ENCODE measurements at places on chromosomes 7 and 10.
A peak's percentile ranks its signal among the peaks of the same experiment; 100 is the strongest.

DNA sequence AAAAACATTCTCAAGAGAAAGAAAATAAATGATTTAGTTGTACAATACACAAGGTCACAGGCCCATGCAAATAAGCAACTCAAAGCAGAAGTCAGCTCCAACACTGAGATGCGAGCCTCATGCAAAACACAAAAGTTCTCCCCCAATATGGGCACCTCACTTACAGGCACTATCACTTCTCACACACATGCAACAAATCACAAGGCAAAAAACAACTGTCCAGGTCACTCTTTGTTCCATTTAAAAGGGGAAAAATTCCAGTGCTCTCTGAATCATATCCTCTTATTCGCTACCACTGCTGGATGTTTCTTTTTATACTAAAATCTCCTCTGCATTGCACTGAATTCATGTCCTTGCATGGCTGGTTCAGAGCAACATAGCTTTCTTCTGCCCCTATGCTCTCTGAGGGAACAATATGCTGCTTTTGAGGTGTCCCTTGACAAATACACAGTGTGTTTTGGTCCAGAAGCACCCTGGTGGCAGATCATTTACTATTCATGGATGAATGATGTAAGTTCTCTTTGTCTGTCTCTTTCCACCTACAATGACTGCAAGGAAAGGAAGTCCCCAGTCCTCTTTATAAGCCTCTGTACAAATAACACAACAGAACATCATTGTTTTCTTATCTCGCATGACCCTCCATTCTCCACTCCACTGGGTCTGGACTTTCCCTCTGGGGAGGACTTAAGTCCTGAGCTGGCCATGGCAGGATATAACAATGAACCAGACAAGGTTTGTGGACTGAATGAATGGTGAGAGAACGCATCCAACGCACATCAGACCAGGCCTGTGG is 85.4 kb upstream of the GSDME start:
- no peaks in the 10 kb centered on the region for H3K36me3 ChIP-seq
- DNase-seq = no peak
- no peak overlapping the region for H3K4me3 ChIP-seq
- H3K4me1 ChIP-seq = no peaks in the 10 kb centered on the region

GRCh38 chr7:40802497-40802896 is 667.7 kb downstream of the SUGCT start:
- H3K4me1 ChIP-seq = no peaks in the 10 kb centered on the region
- H3K27ac ChIP-seq = no peak overlapping the region
- no peaks in the 10 kb centered on the region for H3K36me3 ChIP-seq
- no peak for DNase-seq

GRCh38 chr10:60848126-60848525 is 69.8 kb downstream of the CDK1 start:
- no peak overlapping the region for H3K4me3 ChIP-seq
- peak overlapping the region; percentile 56 for H3K27ac ChIP-seq
- H3K27me3 ChIP-seq = no peaks in the 10 kb centered on the region
- no peaks in the 10 kb centered on the region for H3K36me3 ChIP-seq
- DNase-seq = peak; percentile 73

DNA sequence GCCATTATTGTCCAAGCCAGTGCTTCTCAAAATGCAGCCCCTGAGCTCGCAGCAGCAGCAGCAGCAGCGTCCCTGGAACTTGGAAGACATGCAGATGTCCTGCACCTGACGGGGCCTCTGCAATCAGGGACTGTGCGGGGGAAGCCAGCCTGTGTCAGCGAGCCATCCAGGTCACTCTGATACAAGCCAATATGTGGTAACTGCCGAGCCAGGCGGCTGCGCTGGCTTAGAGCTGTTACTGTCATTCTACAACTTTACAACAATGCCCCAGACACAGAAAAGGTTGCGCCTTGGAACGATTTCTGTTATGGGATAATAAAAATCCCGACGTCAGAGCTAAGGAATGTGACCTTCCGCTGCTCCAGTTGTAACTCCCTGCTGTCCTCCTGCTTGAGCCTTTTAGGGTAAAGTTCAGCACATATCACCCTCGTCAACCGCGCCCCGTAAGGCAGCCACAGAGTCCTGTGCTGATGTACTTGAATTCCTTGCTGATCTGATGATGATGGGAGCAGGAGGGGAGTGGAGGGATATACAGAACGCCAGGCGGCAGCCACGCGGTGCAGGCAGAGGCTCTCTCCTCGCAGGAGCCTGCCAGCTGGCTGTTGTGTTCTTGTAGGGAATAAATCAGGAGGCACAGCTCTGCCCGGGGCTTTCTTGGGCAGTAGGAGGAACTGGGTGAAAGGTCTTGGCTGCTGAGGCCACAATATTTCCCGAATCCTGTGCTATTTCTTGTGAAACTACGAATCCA is 20.0 kb upstream of the CRYGN start:
- H3K27ac ChIP-seq = peak overlapping the region; percentile 89
- peak overlapping the region; percentile 13 for H3K4me3 ChIP-seq
- H3K27me3 ChIP-seq = no peaks in the 10 kb centered on the region
- H3K4me1 ChIP-seq = peaks cover 11% of the 10 kb centered on the region
- DNase-seq = peak; percentile 94

GRCh38 chr10:7872041-7872442 is 53.7 kb downstream of the TAF3 start:
- no peak overlapping the region for H3K4me3 ChIP-seq
- H3K36me3 ChIP-seq = no peaks in the 10 kb centered on the region
- no peaks in the 10 kb centered on the region for H3K4me1 ChIP-seq
- no peak for DNase-seq
- H3K27ac ChIP-seq = no peak overlapping the region

DNA sequence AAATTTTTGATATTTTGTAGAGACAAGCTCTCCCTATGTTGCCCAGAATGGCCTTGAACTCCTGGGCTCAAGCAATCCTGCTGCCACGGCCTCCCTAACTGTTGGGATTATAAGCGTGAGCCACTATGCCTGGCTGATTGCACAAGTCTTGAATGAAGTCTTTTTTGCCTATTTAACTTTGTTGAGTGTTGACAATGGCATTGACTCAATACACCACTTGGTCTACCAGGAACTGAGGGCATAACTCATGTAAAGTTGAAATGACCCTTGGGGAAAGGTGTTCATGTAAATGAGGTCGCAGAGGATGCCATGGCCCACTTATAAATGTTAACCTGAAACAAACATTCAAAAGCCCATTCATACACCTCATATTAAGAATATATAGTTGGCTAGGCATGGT is 7.4 kb upstream of the UCMA start:
- no peaks in the 10 kb centered on the region for H3K27me3 ChIP-seq
- H3K4me1 ChIP-seq = no peaks in the 10 kb centered on the region
- no peaks in the 10 kb centered on the region for H3K36me3 ChIP-seq
- no peak overlapping the region for H3K27ac ChIP-seq
- no peak overlapping the region for H3K4me3 ChIP-seq

DNA sequence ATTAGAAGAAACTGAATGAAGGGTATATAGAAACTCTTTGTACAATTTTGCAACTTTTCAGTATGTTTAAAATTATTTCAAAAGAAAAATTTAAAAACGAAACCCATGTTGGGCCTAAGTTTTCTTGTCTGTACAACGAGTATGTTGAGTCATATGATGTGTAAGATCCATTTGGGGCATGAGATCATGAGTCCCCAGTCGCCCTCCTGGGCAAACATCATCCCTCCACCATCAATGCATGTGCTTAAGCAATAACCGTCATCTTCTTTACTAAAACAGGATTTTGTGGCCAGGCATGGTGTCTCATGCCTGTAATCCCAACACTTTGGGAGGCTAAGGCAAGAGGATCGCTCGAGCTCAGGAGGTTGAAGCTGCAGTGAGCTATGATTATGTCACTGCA is 54.2 kb upstream of the CDCA7L start:
- H3K36me3 ChIP-seq = no peaks in the 10 kb centered on the region
- no peak overlapping the region for H3K4me3 ChIP-seq
- no peak overlapping the region for H3K27ac ChIP-seq
- DNase-seq = no peak
- H3K4me1 ChIP-seq = no peaks in the 10 kb centered on the region
- no peaks in the 10 kb centered on the region for H3K27me3 ChIP-seq

DNA sequence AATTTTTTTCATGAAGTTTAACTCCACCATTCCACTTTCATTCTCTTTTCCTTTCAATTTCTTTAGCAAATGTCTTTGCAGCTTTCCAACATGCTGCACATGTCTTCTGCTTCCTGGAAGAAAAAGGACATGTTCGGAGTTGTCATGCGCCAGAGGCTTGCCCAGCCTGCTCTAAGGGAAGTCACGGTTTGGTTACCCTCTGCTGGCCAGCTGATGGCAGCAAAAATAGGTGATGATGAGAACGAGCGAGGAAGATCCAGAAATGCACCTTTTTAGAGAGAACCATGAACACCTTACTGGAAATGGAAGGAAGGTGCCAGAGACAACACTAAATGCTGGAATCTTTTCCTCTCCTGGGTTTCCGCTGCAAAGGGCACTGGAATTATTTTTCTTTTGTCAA is 4.9 kb upstream of the ZSCAN21 start:
- no peak overlapping the region for H3K27ac ChIP-seq
- no peak overlapping the region for H3K4me3 ChIP-seq
- DNase-seq = no peak
- no peaks in the 10 kb centered on the region for H3K4me1 ChIP-seq
- H3K36me3 ChIP-seq = no peaks in the 10 kb centered on the region

DNA sequence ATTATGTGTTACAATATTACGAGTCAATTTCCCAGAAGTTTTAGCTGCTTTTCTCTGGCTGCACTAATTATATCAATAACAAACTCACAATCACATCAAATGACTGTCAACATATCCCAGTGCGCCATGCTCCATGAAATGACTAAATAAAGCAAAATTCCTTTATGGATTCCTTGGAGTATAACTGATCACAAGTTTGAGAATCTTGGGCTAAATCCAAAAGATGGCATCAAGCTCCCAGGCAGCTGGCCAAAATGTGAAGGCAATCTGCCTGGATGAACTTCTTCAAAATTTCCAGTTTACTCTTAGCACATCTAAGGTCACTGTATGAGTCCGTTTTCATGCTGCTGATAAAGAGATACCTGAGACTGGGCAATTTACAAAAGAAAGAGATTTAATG is 210.8 kb downstream of the CCSER2 start:
- H3K36me3 ChIP-seq = no peaks in the 10 kb centered on the region
- no peak for DNase-seq
- H3K4me1 ChIP-seq = no peaks in the 10 kb centered on the region
- no peak overlapping the region for H3K4me3 ChIP-seq

- H3K27me3 ChIP-seq = no peaks in the 10 kb centered on the region
- no peak for DNase-seq
- H3K36me3 ChIP-seq = no peaks in the 10 kb centered on the region
Measured at GRCh38 chr7:123201901-123202300, 2.1 kb upstream of the SLC13A1 start.

GRCh38 chr10:132879408-132880127 is 62.8 kb downstream of the CFAP46 start:
- no peak overlapping the region for H3K4me3 ChIP-seq
- DNase-seq = peak; percentile 10
- H3K27ac ChIP-seq = no peak overlapping the region
- peaks cover 4% of the 10 kb centered on the region for H3K4me1 ChIP-seq
- H3K27me3 ChIP-seq = no peaks in the 10 kb centered on the region
- H3K36me3 ChIP-seq = no peaks in the 10 kb centered on the region

- no peaks in the 10 kb centered on the region for H3K36me3 ChIP-seq
- H3K27me3 ChIP-seq = no peaks in the 10 kb centered on the region
- H3K27ac ChIP-seq = no peak overlapping the region
- no peak overlapping the region for H3K4me3 ChIP-seq
- H3K4me1 ChIP-seq = no peaks in the 10 kb centered on the region
- DNase-seq = no peak
Measured at GRCh38 chr10:49174261-49174925, 13.8 kb downstream of the TMEM273 start.

- H3K27me3 ChIP-seq = no peaks in the 10 kb centered on the region
- H3K4me1 ChIP-seq = peaks cover 7% of the 10 kb centered on the region
- peak overlapping the region; percentile 13 for H3K27ac ChIP-seq
Measured at GRCh38 chr7:92633211-92633906, 43.2 kb upstream of the FAM133B start.

GRCh38 chr7:125495997-125496396 is 566.4 kb upstream of the POT1 start:
- H3K4me3 ChIP-seq = no peak overlapping the region
- DNase-seq = no peak
- H3K27ac ChIP-seq = no peak overlapping the region
- H3K4me1 ChIP-seq = no peaks in the 10 kb centered on the region

- H3K27me3 ChIP-seq = no peaks in the 10 kb centered on the region
- no peak for DNase-seq
- no peak overlapping the region for H3K4me3 ChIP-seq
Measured at GRCh38 chr10:113627836-113628235, 36.0 kb downstream of the NRAP start.

- H3K36me3 ChIP-seq = no peaks in the 10 kb centered on the region
- H3K27me3 ChIP-seq = no peaks in the 10 kb centered on the region
- no peak overlapping the region for H3K27ac ChIP-seq
- no peak for DNase-seq
- H3K4me1 ChIP-seq = no peaks in the 10 kb centered on the region
- H3K4me3 ChIP-seq = no peak overlapping the region
Measured at GRCh38 chr7:15041226-15041625, 138.7 kb upstream of the DGKB start.

DNA sequence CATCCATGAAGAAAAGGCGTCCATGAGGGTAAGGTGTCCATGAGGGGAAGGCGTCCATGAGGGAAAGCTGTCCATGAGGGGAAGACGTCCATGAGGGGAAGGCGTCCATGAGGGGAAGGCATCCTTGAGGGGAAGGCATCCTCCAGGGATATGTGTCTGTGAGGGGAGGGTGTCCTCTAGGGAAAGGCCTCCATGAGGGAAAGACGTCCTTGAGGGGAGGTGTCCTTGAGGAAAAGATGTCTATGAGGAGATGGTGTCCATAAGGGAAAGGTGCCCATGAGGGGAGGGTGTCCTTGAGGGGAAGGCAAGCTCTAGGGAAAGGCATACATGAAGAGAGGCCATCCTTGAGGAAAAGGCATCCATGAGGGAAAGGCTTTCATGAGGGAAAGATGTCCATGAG is 92.6 kb downstream of the INPP5A start:
- DNase-seq = no peak
- H3K27me3 ChIP-seq = no peaks in the 10 kb centered on the region
- H3K27ac ChIP-seq = peak overlapping the region; percentile 97

GRCh38 chr7:149432121-149432691 is 28.7 kb downstream of the ZNF777 start:
- no peaks in the 10 kb centered on the region for H3K27me3 ChIP-seq
- H3K36me3 ChIP-seq = no peaks in the 10 kb centered on the region

DNA sequence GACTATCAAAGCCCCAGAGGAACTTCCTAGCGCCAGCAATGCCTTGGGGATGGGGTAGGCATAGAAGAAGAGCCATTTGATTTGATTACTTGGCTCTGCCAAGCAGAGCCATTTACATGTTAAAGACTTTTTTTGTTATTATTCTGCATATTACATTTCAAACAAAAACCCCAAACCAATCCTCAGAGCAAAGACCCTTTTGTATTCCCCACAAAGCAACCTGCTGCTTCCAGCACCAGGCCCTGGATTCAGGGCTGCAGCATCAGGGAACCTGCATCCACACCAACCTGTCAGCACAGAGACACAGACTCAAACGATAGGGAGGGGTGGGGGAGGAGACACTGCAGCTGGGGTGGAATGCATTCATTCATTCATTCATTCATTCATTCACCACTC is 73.2 kb downstream of the GRID1 start:
- no peak overlapping the region for H3K27ac ChIP-seq
- no peaks in the 10 kb centered on the region for H3K27me3 ChIP-seq
- no peaks in the 10 kb centered on the region for H3K4me1 ChIP-seq
- no peak overlapping the region for H3K4me3 ChIP-seq
- DNase-seq = no peak
- no peaks in the 10 kb centered on the region for H3K36me3 ChIP-seq
